Stimulated activated CD4-positive, alpha-beta T cell treated with anti-CD3 and anti-CD28 coated beads, Interleukin-15, amount 100 ng/mL, for 48 hours (primary cell): ENCODE measurements at places on chromosomes 1 and 21.
A peak's percentile ranks its signal among the peaks of the same experiment; 100 is the strongest.

DNA sequence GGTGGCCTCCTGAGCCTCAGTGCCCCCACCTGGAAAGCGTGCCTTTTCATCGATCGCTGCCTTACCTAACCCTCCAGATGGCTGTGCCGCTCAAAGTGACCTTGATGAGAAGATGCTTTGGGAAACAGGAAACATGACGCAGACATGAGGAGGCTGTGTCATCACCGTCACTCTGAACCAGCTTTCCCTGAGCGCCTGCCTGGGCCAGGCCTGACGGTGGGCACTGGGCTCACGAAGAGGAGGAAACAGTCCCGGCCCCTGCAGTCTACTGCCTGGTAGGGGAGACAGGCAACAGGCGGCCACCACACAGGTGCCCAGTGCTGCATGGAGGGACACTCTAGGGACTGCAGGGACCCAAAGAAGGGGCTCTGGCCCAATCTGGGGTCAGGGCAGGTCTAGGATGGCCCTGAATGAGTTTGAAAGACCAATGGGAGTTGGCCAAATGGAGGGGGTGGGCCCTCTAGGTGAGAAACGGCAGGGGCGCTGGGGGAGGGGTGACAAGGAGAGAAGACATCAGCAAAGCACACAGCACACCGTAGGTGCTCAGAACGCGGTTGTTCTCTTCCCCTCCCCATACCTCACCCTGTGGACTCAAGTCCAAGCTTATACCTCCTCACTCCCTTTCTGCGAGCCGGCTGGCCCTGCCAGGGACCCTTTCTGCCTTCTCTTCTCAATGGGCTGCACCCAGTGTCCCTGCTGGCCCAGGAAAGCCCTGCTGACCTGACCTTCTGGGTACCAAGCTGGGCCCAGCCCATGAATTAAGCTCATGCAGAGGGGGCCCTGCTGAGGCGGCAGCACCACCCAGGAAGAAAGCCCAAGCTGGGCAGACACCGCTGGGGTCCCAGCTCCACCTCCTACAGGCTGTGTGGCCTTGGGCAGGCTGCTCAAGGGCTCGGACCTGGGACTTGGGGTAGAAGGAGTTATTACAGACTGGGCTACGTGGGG lies 44.9 kb downstream of the GLIS1 start:
- no peak for DNase-seq

- no peak for DNase-seq
Observed at GRCh38 chr1:40314721-40315238, 2.3 kb downstream of the COL9A2 start.

DNA sequence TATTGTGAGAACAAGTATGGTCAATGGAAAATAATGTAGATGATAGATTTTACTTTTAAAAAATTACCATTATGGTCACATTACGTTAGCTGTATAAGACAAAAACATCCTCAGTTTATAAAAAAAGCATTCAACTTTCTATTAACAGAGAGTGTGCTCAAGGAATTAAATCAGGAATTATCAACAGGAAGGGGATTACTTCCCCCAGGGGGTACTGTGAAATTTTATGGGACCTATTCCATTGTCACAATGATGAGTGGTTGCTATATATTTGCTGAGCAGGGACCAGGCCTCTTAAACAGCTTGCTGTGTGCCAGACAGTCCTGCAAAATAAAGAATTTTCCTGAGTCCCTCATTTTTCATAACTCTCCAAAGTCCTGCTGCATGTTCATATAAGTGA lies 21.2 kb downstream of the JAM2 start:
- no peak for DNase-seq

DNA sequence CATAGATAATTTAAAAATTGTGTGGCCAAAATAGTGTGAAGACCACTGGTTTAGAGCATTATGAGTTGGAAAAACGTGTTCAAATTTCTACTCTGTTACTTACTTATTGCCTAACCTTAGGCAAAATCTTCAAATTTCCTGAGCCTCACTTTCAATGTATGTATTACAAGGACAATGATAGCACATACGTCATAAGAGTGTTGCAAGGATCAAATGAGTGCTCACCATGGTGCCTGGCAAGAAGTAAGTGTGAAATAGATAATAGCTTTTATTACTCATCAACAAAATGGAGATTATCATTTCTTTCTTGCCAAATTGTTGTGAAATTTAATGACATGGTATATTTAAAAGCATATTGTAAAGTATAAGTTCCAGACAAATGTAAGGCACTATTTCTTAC lies 57.2 kb downstream of the FH start:
- DNase-seq: no peak

GRCh38 chr1:22861764-22862440 lies 110.8 kb downstream of the LACTBL1 start:
- peak; percentile 5 for DNase-seq

DNA sequence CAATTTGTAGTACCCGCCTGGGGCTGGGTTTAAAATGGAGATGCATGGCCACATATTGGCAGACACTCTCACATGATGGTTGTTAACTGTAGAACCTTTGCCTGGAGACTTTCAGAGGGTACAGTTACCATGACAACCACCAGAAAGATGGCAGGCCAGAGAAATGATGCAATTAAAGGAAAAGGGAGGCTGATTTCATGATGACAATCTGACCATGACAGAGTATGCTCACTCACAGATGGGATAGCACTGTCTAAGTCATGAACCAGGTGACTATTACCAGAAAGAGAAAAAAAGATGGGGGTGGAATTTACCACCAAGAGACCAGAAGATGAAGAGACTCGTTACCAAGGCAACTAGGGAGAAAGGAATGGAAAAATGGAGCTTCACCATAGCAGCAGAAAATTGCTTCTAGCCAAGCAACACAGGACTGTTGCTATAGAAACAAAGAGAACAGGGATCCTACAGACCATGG lies 3.5 kb upstream of the TRIT1 start:
- no peak for DNase-seq

DNA sequence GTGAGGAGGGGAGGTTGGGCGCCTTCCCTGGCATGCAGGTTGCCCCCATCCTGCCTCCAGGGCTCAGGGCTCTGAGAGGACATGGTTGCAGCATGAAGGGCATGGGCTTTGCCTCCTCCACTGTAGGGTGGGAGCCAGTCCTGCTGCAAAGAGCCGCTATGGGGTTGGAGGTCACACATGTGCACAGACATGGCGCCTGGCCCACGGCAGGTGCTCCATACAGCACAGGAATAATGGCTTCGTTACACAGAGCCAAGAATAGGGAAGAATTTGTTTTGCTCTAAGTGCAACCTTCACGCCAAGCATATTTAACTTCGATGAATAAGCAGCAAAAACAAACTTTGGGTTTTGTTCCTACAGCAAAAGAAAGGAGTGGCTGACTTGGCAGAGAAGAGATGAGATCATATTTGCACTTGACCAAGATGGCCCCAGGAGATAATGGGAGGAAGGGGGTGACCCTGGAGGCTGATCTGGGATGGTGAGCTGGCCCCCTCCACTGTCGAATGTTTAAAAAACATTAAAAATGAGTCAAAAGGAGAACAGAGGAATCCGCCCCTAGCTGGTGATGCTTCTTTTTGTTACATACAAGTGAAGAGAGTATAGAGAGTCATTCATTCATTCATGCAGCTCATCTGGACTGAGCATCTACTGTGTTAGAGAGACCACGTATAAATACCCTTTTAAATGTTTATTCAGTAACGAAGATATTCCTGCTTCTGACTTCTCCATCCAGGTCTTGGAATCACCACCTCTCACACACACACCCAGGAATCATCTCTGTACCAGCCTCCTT lies 12.4 kb upstream of the C2CD2 start:
- no peak for DNase-seq

- DNase-seq: no peak
Observed at GRCh38 chr1:183724350-183725042, 71.4 kb upstream of the APOBEC4 start.

- no peak for DNase-seq
Observed at GRCh38 chr1:85339089-85339488, 62.7 kb upstream of the BCL10 start.
